Stimulated activated CD8-positive, alpha-beta memory T cell treated with anti-CD3 and anti-CD28 coated beads, Interleukin-2, amount 100 ng/mL, for 48 hours (primary cell): ENCODE measurements at places on chromosomes 7 and 10.

DNA sequence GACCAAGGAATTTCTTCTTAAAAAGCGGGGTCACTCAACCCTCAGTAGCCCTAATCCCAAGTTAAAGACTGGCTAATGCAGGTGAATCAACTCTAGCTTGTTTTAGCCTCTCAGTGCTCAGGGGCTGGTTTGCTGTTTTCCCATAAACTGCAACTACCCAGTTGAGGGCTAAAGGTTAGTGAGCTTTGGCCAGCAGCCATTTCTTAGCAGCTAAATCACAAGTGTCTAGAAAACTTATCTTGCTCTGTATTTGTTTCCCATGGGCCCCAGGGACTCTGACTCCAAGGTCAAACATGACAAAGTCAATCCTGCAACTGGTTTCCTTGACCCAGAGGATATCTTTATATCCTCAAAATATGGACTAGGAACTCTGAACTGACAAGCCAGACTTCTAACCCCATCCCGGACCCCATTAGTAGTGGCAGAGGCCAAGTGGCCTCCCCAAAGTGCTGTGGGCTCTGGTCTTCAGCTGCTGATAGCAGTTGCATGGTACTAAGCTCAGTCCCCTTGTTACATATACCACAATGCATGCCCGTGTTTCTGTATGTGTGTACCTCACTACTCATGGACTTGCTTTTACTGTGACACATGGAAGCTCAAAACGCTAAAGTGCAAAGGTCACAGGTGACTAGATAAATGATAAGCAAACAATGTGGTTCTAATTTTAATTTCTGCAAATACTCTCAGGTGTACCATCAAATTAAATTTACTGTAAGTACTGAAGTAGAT lies 793.0 kb upstream of the IGFBP3 start:
- DNase-seq: no peak

- no peak for DNase-seq
Observed at GRCh38 chr7:116948934-116949333, 4.4 kb upstream of the ST7 start.

DNA sequence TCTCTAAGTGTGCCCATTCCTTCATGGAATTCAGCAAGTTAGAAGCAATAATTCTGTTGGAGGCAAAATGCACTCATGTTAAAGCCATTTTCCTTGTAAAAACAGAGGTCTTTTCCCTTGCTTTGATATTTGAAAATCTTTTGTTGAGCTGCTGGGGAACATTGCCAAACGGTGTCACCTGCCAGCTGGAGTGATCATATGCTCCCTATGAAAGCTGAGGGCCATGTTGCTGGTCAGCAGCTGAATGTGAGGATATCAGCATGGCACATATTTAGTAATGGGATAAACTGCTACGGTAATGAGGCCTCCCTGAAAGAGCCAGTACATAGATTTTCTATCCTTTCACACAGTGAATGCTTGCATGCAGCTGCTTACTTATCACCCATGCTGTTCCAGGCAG lies 224.3 kb downstream of the THSD7A start:
- DNase-seq: no peak

- DNase-seq: no peak
Observed at GRCh38 chr10:14773551-14774213, 1.0 kb downstream of the FAM107B start.

GRCh38 chr7:89837515-89837914 lies 316.8 kb upstream of the STEAP1 start:
- no peak for DNase-seq

DNA sequence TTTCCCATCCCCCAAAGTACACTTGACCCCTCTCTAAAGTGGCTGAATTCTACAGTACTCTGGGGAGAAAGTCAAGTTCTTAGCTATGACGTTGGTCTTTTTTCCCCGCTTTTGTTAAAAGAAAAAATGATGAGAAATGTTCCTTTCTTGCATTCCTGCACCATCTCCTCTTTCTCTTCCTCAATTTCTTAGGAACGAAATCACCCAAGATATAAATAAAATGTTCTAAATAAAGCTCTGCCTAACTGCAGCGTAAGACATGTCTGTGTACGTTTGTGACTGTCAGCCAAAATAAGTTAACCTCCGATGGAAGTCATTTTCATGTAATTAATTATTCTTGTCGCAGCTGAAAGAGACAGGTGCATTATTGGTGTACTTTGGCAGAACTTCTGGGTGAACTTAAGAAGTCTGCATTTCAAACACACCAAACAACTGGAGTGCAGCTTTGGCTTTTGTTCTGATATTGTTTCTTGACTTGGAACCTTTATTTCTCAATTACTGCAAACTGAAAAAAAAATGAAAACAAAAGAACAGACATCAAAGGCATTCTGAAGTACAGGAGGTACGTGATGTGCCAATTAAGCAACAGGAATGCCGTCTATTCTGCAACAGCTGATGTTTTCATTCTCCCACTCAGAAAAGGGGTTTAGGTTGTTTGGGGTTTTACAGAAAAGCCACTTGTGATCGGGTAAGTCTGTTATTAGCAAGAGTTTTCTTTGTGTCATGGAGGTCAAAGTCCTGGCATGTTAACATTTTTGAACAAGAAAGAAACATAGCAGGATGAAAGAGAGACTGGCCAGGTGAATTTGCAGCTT lies 82.4 kb upstream of the SDK1 start:
- no peak for DNase-seq

- DNase-seq: no peak
Observed at GRCh38 chr10:1216574-1217236, 160.5 kb downstream of the WDR37 start.

DNA sequence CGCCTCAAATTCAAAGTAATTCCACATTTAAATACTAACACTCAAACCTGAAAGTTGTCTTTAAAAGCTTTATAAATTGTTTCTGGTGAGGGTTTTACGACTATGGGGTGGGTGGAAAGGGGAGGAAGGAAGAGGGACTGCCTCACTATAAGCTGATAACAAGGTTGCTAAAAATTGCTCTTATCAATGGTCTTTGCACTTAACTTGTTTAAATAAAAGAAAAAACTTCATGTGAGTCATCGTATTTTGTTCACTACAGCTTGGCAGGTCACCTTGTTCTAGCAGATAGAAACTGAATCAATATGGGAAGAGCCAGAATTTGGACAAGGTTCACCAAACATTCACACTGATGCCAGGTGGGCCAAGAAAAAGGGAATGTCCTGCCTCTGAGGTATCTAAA lies 129.2 kb downstream of the TES start:
- DNase-seq: no peak

- DNase-seq: no peak
Observed at GRCh38 chr7:96685353-96685752, 24.3 kb downstream of the SEM1 start.

GRCh38 chr10:102384606-102385429 lies 10.7 kb upstream of the NFKB2 start:
- DNase-seq: no peak

DNA sequence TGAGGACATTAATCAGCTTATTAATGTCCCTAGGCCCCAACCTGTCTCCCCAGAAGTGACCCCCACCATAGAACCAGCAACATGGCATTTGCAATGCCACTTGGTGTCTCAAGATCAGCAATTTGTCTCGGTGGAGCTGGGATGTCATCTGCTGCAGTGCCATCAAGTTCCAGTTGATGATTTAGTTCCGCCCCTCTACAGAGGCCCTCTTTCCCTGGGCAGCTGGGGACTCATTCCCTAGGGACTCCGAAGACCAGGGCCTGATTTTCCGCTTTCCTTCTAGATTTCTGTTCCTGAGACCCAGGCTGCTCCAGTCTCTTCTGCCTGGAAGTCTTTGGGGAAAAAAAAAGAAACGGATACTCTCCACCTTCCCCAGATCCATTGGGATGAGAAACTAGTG lies 122.5 kb upstream of the NANOS1 start:
- no peak for DNase-seq

DNA sequence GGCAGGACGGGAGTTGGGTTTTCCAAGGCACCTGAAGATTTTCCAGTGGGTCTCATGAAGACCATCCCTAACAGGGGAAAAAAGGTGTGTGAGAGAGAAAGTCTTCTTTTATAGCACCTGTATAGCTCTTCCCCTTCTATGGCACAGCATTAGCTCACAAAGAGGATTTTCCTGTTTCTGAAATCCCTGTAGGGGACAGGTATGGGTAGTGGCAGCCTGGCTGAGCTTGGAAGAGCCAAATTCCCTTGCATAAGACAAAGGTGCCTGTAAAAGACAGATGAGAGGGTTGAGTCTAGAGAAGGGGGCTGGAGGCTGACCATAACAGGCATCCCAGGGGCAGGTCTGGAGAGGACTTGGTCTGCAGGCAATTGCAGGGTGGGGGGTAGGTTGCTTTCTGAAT lies 63.7 kb downstream of the COL13A1 start:
- no peak for DNase-seq

GRCh38 chr7:2971914-2972834 lies 71.5 kb downstream of the CARD11 start:
- no peak for DNase-seq

GRCh38 chr7:20222219-20222828 lies 5.1 kb upstream of the MACC1 start:
- DNase-seq: no peak

DNA sequence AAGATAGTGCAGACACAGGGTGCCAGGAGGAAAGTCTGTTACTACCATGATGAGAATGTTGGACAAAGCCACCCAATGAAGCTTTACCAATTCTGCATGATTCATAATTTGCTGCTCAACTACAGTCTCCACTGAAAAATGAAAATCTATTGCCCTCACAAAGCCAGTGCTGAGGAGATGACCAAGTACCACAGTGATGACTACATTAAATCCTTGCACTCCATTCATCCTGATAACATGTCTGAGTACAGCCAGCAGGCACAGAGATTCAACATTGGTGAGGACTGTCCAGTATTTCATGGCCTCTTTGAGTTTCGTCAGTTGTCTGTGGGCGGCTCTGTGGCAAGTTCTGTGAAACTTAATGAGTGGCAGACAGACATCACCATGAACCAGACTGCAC lies 144.0 kb downstream of the PLCE1 start:
- no peak for DNase-seq

- DNase-seq: no peak
Observed at GRCh38 chr7:121410829-121411596, 14.9 kb upstream of the FAM3C start.

DNA sequence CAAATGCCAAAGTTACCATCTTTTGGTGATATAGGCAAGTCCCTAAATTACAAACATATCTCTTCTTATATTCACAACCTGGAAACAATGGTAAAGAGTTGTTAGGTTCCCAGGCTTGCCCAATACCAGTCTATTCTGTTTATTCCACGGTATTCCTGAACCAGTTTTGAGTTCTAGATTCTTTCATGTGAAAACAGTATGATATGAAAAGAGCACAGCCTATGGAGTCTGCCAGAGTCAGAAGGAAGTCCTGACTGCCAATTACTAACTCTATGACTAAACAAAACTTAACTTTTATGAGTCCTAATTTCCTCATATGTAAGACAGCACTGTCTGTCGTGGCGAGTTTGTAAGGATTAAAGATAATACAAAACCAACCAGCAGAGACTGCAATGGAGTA lies 5.6 kb downstream of the ABI1 start:
- DNase-seq: no peak
